ENCODE measurements at places on chromosomes 13 and 19. TPM values are rescaled to one million over a fixed set of nuclear protein-coding genes. Genes with fewer than 3 reads are reported as not detected.

- DNase-seq, result no peak
These were observed 290.0 kb downstream of the MZT1 start for GRCh38 chr13:72437458-72437857.

- no peak for DNase-seq
These were observed 92.0 kb downstream of the C13orf42 start for GRCh38 chr13:51019026-51019425.

DNA sequence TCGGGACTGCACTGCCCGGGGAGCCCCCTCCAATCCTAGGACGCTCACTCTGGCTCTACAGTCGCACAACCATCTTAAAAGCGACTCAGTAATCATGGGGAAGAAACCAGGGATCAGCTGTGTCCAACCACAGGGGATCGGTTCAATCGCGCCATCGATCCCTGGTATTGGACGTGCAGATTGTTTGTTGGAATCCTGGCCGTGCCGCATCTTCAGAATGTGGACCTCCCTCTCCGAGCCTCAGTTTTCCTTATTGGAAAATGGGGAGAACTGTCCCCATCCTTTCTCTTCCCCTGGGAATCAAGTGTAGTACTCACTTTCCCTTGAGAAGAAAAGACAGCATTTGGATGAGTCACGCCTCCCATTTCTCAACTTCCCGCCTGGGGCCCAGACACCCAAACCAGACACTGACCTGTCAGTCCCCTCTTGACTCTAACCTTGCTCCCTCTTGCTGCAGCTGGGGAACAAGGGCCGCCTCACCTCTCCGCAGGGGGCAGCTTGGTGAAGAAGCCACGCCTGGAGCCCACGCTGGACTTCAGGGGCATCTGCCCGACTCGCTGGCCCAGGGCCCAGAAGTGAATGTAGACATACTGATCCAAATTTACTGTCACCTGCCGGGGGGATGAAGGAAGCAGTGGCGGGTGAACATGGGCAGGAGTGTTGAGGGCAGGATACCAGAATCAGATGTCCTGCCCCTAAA, 17.6 kb downstream of the EMP3 start:
- DNase-seq, result no peak

FCER2 gene
- total RNA-seq, result 0.30 TPM

DNA sequence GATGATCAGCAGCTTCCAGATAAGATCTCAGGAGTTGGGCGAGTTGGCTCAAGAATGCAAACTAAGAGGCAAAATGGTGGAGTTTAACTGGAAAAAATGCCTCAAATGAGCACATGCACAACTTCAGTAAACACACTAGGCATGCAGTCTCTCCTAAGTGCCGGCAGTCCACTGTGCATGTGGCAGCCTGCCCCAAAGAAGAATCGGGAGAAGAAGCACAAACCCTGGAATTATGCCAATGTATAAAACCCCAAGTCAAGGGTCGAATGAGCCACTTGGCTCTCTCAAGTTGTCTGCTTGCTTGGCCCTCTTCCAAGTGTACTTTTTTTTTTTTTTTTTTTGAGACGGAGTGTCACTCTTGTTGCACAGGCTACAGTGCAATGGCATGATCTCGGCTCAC, 53.3 kb upstream of the SLITRK1 start:
- DNase-seq, result no peak

DNA sequence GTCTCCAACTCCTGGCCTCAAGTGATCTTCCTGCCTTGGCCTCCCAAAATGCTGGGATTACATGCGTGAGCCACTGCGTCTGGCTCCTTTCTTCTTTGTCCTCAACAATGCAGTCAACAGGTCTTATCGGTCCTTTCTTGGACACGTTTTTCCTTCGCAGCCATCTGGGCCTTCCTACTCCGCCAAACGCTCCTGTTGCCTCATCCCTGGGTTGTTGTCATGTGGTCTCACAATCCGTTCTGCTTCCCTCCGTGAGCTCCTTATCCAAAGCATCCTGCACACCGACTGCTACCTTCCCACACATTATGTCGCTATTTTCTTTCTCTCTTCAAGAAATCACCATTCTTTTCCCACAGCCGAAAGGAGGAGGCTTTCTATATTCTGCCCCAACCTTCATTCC, 306.8 kb downstream of the DCLK1 start:
- DNase-seq, result no peak

DNA sequence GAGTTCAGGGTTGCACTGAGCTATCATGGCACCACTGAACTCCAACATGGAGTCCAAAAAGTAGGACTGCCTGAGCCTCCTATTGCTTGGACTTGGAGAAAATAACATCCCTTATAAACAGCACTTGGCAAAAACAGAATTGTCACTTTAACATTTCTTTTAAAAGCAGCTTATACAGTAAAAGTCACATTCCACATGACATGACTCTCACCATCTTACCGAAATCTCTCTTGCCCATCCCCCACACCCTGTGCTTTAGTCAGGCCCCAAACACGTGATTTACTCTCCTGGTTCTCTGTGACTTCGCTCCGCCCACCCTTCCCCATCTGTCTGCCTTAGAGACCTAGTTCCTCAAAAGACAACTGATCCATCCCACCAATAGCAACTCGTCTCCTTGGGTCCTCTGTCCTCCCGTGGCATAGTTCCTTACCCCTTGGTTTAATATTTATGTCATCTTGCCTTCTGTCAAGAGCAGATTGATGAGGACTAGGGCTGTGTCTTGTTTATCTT, 4.6 kb downstream of the SAFB start:
- peak; percentile 84 for DNase-seq

Measured in Right ventricle myocardium inferior (tissue), 1 donor.